ENCODE measurements at places on chromosomes 13 and 19. TPM values are rescaled to one million over a fixed set of nuclear protein-coding genes. Genes with fewer than 3 reads are reported as not detected.

The CAMSAP3 gene
- not detected for total RNA-seq

The CBARP gene
- 0.88 TPM for total RNA-seq

The ERICH4 gene
- total RNA-seq = not detected

The MAMSTR gene
- total RNA-seq = 0.39 TPM

The ANKRD10 gene
- total RNA-seq = 43.8 TPM

The MZT1 gene
- total RNA-seq = 77.7 TPM

The POU4F1 gene
- total RNA-seq = 0.10 TPM

The IZUMO2 gene
- not detected for total RNA-seq

The ZNF428 gene
- total RNA-seq = 49.5 TPM

The CLDN10 gene
- total RNA-seq = not detected

The ODAD3 gene
- total RNA-seq = 2.3 TPM

The C19orf85 gene
- not detected for total RNA-seq

The OVOL3 gene
- not detected for total RNA-seq

The TEX101 gene
- total RNA-seq = not detected

The UBE2L5 gene
- total RNA-seq = not detected

The SERTM1 gene
- not detected for total RNA-seq

The LGALS4 gene
- not detected for total RNA-seq

The ZNF333 gene
- 10.4 TPM for total RNA-seq

The DBP gene
- 16.6 TPM for total RNA-seq

The RAB20 gene
- 21.8 TPM for total RNA-seq

The SKA3 gene
- 40.3 TPM for total RNA-seq

The ZC3H4 gene
- total RNA-seq = 6.7 TPM

The EFNA2 gene
- total RNA-seq = not detected

The EBI3 gene
- total RNA-seq = 1.1 TPM

The GET3 gene
- 127 TPM for total RNA-seq

The ZNF429 gene
- 8.1 TPM for total RNA-seq

The ZNF439 gene
- 12.3 TPM for total RNA-seq

The ZNF547 gene
- total RNA-seq = 2.5 TPM

The SMAD9 gene
- not detected for total RNA-seq

The IFI30 gene
- total RNA-seq = 69.6 TPM

The MEIOSIN gene
- total RNA-seq = not detected

The SLC8A2 gene
- total RNA-seq = not detected

The CD37 gene
- total RNA-seq = not detected

The KBTBD6 gene
- 9.2 TPM for total RNA-seq

The CARM1 gene
- 22.2 TPM for total RNA-seq

The AP3D1 gene
- total RNA-seq = 50.0 TPM

The CEACAM7 gene
- not detected for total RNA-seq

The OR4F17 gene
- total RNA-seq = not detected

The MPHOSPH8 gene
- 5.4 TPM for total RNA-seq

The TEX29 gene
- not detected for total RNA-seq

The S1PR5 gene
- 0.29 TPM for total RNA-seq

The PSG7 gene
- total RNA-seq = not detected

Data from RPMI7951 (cell line).